Activated CD8-positive, alpha-beta T cell treated with anti-CD3 and anti-CD28 coated beads for 36 hours (primary cell): ENCODE measurements at places on chromosomes 11 and 22. TPM values are rescaled to one million over a fixed set of nuclear protein-coding genes. Genes with fewer than 3 reads are reported as not detected.

KCNQ1 gene
- total RNA-seq: 9.5 TPM

KREMEN1 gene
- total RNA-seq: 0.11 TPM

MCHR1 gene
- total RNA-seq: not detected

CASP12 gene
- not detected for total RNA-seq

OTUB1 gene
- 70.1 TPM for total RNA-seq

KRTAP5-1 gene
- not detected for total RNA-seq

GDPD4 gene
- total RNA-seq: not detected

RIBC2 gene
- 9.5 TPM for total RNA-seq
